ENCODE measurements at places on chromosomes 16 and 17. TPM values are rescaled to one million over a fixed set of nuclear protein-coding genes. Genes with fewer than 3 reads are reported as not detected.

The ADAT1 gene
- polyA plus RNA-seq = 36.2 TPM

The KCNH6 gene
- not detected for polyA plus RNA-seq

The GRB7 gene
- 0.07 TPM for polyA plus RNA-seq

The ALG1 gene
- 38.8 TPM for polyA plus RNA-seq

The CRYM gene
- polyA plus RNA-seq = 0.30 TPM

- peak; percentile 71 for DNase-seq
These were observed 157.2 kb upstream of the FOXF1 start for GRCh38 chr16:86353148-86353547.

GRCh38 chr16:2278272-2278608, 10.3 kb upstream of the RNPS1 start:
- no peak for DNase-seq

DNA sequence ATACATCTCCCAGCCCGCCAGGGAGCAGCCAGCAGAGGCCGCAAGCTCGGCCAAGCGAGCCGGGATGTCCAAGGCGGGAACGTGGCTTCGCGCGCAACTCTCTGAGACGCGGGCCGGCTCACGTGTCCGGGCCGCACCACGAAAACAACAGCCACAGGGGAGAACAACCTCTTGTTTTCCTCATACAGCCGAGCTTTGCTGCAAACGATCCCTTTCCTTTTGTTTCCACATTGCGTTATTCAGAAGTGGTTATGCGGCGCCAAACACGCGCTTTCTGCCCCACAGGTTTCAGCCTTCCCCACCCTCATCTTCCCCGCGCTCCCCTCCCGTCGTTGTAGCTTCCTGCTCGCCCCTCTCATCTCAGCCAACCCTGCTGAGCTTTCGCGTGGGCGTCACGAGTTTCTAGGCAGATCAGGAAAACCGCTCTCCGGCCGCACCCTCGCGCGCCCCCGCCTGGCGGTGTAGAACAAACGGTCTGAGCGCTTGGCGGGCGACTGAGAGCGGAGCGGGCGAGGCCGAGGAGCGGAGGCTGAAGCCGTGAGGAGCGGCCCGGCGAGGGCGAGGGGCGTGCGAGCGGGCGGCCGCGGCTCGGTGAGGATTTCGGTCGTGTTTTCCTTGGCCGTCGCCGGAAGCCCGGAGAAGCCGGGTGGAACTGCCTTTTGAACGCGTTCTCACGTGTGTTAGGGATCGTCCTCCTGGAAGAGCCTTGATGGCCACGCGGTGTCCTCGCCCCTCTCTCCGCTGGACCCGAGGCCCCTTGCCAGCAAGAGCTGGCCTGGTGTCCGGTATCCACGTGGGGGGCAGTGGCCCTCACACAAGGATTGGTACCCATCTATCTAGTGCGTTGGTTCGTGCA, 6.6 kb upstream of the SMARCD2 start:
- peak; percentile 82 for DNase-seq

DNA sequence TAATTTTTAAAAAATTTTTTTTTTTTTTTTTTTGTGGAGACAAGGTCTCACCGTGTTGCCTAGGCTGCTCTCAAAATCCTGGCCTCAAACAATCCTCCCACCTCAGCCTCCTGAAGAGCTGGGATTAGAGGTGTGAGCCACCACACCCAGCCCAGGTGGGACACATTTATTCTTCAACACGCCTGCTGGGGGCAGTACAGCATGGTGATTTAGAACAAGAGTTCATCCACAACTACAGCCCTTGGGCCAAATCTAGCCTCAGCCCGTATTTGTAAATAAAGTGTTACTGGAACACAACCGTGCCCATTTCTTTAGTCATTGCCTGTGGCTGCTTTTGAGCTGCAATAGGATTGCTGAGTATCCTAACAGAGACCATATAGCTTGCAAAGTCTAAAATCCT, 92.8 kb downstream of the KATNIP start:
- DNase-seq = peak; percentile 52

DNA sequence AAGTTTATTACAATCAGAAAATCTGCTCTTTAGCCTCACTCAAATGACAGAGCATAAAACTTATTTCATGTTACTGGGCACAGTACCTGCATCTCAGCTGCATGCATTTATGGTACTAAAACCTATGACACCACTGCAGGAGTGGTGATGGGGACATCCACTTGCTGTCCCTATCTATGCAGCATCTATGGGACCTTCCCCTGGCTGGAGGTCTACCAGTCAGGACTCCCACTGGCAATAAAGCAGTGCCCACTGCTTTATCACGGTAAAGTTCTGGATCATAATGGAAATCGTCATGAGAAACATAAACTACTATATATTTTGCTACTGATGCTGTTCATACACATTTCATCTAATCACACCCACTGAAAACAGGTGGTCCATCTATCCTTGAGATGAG, 26.2 kb downstream of the NSMCE1 start:
- DNase-seq = no peak

- DNase-seq = peak; percentile 30
These were observed 16.4 kb upstream of the SLC16A11 start for GRCh38 chr17:7060165-7060891.

DNA sequence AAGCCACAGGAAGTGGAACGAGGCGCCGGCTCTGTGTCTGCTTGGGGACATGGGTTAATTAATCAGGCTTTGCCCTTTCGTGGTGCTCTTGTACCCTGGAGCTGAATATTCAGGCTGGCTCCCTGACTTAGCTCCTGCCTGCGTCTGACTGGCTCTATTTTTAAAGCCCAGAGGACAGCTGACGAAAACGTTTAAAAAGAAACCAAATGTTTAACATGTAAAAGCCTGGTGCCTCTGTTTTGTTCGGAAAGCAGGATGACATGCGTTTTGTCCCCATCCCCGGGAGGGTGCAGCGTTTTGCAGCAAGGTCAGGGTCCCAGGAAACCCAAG, 61.1 kb downstream of the NT5M start:
- no peak for DNase-seq

DNA sequence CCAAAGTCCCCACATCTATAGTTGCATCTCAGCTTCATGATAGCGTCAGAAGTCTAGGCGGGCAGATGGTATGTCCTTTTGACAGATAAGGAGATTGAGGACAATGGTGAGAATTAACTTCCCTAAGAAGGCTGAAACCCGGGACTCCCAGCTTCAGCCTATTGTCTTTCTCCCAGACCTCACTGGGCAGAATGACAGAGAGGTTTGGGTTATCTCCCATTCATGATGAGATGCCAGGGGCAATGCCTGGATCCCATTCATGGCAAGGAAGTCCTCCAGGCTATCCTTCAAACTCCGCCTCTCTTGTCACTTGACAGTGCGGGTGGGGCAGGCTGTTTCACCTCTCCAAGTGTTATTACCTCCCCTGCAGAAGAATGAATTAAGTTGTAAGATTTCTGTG, 100.3 kb downstream of the IRX5 start:
- no peak for DNase-seq

- DNase-seq = peak; percentile 11
These were observed 66.1 kb upstream of the NLK start for GRCh38 chr17:27976331-27976730.

DNA sequence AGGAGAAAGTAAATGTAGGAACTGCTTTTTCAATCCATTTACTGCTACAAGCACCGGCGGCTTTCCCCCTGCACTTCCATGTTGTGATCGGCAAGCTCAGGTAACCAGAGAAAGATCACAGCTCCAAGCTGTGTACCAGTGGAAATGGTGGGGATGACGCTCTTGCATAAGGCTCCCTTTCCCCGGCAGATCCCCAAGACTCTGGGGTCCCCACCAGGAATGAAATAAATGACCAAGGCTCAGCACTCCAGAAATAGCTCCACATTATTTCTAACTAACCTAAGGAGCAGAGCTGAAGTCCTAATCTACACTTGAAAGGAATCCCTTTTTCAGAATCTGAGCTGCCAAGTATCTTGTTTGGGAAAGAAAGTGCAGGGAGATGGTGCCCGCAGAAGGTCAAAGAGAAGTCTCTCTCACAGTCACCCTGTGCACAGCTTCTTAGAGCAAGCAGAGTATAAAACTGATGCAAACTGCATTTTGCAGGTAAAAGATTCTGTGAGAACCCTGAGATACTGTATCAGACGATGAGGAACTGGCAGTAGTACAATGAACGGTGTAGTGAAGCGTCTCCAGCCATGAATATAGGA, 11.1 kb downstream of the GRB2 start:
- no peak for DNase-seq

- DNase-seq = peak; percentile 63
These were observed 178.3 kb downstream of the MRTFB start for GRCh38 chr16:14249291-14250032.

GRCh38 chr17:49547566-49547965, 28.1 kb upstream of the NXPH3 start:
- no peak for DNase-seq

- DNase-seq = no peak
These were observed 412 bp downstream of the FKBP10 start for GRCh38 chr17:41813152-41813680.

GRCh38 chr17:30720013-30720471, 104.5 kb downstream of the CRLF3 start:
- no peak for DNase-seq

DNA sequence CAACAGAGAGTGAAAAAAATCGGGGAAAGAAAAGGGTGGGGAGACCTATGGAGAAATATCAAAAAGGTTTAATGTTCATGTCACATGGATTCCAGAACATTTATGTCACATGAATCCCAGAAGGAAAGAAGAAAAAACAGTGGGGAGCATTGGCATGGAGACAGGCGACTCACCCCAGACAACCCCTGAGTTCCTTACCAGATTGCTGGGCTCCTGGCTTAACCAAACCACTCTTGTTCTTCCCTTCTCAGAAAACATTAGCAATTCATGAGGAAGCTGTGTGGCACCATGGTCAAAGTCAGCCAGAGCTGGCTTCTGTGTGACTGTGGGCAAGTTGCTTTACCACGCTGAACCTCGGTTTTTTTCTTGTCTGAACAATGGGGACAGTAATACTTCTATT, 49.6 kb upstream of the CLEC19A start:
- no peak for DNase-seq

- no peak for DNase-seq
These were observed 175.1 kb downstream of the MYO1D start for GRCh38 chr17:32701871-32702270.

DNA sequence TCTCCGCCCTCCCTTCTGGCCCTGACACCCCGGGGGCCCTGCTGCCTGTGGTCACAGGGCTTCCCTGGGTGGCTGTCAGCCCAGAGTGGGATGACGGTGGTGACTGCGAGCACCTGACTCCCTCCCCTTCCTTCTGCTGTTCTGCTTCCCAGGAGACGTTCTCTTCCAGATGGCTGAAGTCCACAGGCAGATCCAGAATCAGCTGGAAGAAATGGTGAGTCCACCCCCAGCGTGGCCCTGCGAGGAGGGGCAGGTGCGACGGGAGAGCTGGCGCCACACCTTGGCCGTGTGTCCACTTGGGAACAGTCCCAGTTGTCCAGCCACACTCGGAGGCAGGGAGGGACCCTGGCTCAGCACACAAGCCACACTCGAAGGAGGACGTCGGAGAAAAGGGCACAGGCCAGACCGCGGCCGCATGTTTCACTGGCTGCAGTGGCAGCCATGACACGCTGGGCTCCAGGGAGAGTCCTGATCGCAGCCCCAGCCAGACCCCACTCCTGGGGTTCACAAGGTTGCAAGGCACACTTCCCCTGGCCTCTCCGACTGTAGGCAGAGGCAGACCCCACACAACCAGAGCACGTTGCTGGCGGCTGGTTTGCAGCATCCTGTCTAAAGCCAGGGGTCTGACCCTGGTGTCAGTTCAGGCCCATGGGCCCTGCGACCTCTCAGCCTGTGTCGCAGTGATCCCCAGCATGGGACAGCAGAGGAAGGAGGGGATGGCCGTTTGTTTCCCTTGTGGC, 49.9 kb downstream of the BAIAP2 start:
- DNase-seq = no peak

- peak; percentile 49 for DNase-seq
These were observed 6.8 kb downstream of the MYO1C start for GRCh38 chr17:1485423-1486376.

DNA sequence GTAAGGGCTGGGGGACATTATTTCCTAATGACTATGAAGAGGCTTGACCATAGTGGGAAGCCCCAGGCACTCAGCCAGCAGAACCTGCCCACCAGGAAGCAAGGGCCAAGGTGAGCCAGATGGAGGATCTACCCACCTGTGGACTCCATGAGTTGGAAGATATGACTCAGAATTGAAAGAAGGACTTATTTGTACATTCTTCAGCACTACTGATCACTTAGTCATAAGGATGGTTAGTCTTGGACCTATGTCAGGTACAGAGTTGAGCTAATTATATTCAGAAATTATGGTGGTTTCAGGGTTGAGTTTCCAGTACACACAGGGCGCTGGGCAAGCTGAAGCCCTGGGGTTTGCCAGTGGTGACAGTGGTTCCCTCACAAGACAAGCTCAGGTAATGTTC, 24.0 kb upstream of the GRIN2A start:
- DNase-seq = no peak

GRCh38 chr16:20849589-20850390, 43.5 kb downstream of the REXO5 start:
- peak; percentile 80 for DNase-seq

DNA sequence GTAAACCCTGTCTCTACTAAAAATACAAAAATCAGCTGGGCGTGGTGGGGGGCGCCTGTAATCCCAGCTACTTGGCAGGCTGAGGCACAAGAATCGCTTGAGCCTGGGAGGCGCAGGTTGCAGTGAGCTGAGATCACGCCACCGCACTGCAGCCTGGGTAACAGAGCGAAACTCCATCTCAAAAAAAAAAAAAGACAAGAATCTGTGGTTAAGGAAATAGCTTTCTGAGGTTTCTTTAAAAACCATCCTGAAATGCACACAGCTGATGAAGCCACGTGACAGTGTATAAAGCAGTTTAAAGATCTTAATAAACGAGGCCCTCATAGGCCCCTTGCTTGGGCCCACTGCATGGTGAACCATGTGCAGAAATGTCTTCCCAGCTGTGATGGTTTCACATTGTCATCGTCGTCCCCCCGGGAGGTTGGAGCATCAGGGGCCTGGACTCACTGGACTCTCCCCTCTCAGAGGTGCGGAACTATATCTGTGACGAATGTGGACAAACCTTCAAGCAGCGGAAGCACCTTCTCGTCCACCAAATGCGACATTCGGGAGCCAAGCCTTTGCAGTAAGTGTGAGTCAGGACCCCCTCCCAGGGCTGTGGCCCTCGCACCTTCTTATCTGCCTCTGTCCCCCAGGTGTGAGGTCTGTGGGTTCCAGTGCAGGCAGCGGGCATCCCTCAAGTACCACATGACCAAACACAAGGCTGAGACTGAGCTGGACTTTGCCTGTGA, 16.2 kb downstream of the ZNF276 start:
- no peak for DNase-seq

DNA sequence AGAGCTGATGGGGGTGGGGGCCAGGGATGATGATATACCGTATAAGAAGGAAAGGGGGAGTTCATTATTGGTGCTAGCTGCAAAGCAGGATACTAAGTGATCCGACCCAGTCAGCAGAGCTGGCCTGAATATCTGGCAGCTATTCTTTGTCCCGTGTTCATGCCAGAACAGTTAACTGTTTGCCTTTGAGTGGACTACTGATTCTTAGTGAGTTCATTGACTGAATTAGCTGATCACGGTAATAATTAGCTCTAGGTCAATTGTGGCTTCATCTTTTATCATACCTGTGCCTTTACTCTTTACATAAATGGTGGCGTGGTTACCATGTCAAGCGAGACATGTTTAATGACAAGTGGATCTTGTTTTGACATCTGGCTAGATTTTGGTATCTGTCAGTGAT, 5.3 kb downstream of the KPNB1 start:
- DNase-seq = no peak
